Activated CD4-positive, alpha-beta T cell treated with anti-CD3 and anti-CD28 coated beads for 48 hours (primary cell): ENCODE measurements at places on chromosomes 6 and 20.
A peak's percentile ranks its signal among the peaks of the same experiment; 100 is the strongest.

DNA sequence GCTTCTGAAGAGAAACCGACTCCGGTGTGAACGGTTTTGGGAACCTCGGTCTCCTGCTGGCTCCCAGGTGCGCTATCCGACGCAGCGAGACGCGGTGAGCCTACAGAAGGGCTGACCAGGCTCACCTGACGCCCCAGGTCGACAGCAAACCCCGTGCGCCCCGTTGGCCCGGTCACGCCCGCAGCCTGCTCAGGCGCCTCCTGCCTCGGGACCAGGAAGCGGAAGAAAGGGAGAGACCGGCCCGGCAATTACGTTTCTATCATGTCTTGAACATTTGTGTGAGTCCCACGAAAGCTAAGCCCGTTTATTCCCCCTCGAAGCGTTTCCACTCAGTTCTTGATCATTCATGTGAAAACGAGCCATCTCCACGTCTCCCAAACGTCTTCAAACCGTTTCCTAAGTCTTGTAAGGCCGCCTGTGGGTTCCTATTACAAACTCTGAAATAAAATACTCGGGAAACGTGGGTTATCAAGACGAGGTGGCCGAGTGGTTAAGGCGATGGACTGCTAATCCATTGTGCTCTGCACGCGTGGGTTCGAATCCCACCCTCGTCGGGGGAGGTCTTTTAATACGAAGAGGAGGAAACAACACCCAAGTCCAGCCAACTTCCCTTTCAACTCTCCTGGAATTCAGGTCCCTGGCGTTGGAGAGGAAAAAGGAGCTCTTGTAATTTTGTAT is 150.5 kb upstream of the PRSS16 start:
- DNase-seq: peak; percentile 80

- no peak for DNase-seq
These were observed 9.2 kb upstream of the CGA start for GRCh38 chr6:87103977-87104601.

- no peak for DNase-seq
These were observed 181.8 kb downstream of the FOXA2 start for GRCh38 chr20:22402550-22402949.

- DNase-seq: peak; percentile 37
These were observed 9.0 kb downstream of the UQCC2 start for GRCh38 chr6:33702345-33702977.

DNA sequence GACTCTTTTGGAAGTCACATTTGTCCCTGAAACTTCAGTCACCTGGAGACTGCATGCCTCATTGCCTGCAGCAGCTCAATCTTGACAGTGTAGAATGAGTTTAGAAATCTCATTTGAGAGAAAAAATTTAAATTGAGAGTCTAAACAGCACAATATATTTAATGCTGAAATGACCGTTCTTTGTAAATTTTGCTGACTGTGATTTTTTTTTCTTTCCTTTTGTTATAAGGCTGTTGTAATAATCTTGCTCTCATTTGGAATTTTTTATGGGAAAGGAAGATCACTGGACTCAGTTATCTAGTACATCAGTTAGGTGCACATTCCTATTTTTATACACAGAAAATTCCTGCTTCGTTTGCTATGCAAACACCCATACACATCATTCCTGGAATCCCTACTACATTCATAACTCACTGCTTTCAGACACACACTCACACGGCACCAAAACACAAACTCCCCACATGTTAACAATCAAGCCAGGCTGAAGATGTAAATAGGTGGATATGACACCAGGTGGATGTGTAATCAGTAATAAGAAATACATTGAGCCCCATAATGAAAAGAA is 43.8 kb downstream of the PTCHD4 start:
- no peak for DNase-seq

DNA sequence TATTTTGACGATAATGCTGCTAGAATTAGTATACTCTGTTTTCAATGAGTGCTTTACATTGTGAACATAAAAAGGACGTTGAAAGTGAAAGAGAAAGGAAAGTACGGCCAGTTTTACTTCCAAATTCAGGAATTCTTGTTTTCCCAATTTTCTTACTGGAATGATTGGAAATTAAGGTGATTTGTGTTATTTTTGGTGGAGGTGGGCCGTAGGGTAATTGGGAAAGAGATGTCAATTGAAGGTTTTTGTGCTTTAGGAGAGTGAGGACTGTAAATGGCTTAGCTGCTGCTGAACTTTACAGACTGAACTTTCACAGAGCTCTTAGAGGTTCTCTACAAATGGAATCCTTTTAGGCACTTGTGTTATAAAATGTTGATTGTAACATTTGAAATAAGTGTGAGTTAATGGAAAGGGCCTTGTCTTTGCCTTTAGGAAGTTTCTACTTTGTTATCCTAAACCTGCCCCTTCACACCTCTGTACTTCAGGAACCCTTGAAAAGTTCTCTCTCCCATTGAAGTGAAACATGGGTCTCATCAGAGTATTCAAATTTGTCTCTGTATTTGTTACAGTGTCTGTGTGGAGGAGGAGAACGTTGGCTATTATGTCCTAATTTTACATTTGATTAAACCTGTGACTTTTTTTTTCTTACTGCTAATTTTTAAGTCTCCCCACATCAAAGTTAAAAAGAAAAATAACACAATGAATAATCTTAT is 256.4 kb downstream of the ARID1B start:
- no peak for DNase-seq

DNA sequence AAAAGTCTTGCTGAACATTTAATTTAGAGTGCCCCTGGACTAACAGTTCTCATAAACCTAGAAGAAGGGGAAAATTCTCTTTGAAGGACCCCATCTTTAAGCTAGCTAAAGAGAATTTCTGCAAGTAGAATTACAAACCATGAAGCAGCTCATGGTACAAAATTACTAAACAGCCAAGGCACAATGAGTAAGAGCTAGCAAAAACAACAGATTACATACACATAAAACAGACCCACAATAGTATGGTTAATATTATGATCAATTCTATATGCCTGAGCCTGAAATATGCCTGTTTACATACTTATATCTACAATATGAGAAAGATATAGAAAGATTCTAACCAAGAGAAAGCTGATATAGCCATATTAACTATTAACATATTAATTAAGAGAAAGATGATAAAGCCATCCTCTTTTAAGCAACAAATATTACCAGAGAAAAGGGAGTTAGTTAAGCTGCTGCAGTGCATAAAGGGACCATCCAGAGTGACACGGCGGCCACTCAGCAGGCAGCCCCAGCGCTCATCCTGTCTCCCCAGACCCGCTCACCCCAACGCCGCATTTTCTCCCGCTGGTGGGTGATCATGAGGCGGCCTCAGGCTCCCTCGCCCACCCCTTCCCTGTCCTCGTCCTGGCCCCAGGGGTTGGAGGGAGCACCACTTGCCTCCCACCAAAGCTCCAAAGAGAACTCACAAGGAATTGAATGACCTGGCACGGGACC is 98.4 kb upstream of the CARMIL1 start:
- no peak for DNase-seq

GRCh38 chr20:2655331-2656116 is 3.1 kb downstream of the NOP56 start:
- DNase-seq: no peak

DNA sequence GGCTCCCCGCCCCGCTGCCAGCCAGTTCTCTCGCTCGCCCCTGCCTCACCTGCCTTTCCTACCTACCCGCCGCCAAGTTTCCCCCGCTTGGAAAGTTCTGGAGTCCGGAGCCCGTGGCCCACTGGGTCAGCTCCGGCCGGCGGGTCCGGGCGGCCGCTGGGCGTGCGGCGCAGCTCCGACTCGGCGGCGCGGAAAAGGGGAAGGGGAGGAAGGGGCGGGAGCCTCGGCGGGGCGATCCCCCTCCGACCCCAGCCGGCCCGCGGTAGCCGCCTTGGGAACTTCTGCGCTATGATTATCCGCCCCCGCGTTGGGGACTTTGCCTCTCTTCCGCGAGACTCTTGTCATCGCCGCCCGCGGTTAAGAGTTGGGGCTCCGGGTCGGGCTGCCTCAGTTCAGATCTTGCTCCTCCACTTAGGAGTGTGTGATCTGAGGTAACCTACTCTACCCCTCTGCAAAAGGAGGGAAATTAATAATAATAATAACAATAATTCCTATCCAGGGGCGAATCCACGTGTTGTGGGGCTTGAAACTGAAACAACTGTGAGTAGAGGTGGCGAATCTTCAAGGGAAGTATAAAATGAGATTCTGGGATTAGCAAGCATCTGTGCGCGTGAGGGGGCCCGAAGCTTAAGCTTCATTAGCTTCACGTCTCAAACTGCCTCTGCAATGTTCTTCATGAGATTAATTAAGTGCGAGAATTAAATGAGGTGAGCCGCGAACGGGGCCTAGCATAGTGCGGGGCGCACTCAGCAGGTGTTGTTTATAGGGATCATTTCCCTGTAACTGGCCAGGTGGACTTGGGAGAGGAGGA is 30.8 kb downstream of the SF3B5 start:
- DNase-seq: peak; percentile 84

GRCh38 chr6:142696123-142697000 is 248.6 kb downstream of the HIVEP2 start:
- no peak for DNase-seq

DNA sequence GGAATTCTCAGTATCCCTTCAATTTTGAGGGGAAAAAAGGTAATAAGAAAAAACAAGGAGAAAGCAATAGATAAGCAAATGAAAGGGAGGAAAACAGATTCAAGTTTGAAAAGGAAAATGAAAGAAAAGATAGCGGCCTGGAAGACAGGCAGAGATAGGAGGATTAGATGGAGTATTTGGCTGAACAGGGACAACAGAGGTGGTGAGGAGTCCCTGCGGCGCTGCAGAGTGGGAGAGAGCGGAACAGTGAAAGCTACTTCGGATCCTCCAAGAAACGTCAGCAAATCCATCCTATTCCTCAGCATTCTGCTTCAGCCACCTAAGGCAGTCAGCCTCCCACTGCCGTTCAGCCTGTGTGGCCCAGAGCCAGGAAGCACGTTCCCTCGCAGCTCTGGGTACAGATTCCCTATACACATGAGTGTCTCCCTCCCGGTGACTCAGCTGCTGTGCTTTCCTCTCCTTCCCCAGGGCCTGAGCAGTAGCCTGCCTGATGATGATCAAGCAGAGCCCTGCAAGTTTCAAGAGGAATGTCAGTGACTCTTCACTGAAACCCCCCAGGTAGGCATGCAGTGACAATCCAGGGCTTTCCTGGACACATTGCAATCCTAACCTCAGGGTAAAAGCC is 43.4 kb upstream of the CDYL start:
- DNase-seq: no peak

DNA sequence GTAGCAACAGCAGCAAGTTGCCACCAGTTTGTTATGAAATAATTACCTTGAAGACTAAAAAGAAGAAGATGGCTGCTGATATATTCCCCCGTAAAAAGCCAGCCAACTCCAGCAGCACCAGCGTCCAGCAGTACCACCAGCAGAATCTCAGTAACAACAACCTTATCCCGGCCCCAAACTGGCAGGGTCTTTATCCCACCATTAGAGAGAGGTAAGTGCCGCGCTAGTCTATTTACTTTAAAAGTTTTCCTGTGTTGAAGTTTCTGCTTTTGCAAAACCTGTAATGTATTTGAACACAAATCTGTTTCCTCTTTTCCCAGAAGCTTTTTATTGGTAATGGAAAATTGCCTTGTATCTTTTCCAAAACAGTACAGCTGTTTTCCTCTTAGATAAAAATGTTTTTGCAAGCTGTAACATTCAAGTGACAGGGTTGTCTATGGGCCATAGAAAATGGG is 725 bp downstream of the BTBD3 start:
- DNase-seq: no peak
